ENCODE measurements at places on chromosomes 5 and 9. TPM values are rescaled to one million over a fixed set of nuclear protein-coding genes. Genes with fewer than 3 reads are reported as not detected.
A peak's percentile ranks its signal among the peaks of the same experiment; 100 is the strongest.

GRCh38 chr5:69167493-69167855 lies 524 bp downstream of the CCNB1 start:
- peak overlapping the region; percentile 68 for H3K27ac ChIP-seq
- H3K27me3 ChIP-seq = no peaks in the 10 kb centered on the region
- peaks cover 15% of the 10 kb centered on the region for H3K4me1 ChIP-seq
- H3K36me3 ChIP-seq = no peaks in the 10 kb centered on the region
- DNase-seq = no peak
- H3K4me3 ChIP-seq = peak overlapping the region; percentile 78

ZNF300 gene
- 2.1 TPM for total RNA-seq

- H3K4me3 ChIP-seq = no peak overlapping the region
- H3K27ac ChIP-seq = no peak overlapping the region
- no peaks in the 10 kb centered on the region for H3K27me3 ChIP-seq
- no peak for DNase-seq
Observed at GRCh38 chr5:71969460-71969859, 137.8 kb upstream of the MAP1B start.

DNA sequence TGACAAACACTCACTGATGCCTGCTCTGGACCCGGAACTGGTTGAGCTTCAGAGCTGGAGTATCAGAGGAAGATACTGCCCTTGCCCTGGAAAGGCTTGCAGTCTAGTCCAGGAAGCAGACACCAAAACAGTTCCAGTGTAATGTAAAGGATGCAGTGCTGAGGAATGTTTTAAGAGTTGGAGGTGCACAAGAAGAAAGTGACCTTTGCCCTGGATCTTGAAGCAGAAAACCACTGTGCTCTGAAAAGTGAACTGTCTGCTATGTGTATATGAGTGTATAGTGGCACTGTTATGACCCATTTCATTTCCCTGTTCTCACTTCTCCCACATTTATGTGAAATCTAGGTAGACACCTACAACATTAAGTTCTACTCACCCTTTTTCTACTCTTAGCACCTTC lies 2.1 kb downstream of the ZNF346 start:
- no peaks in the 10 kb centered on the region for H3K27me3 ChIP-seq
- no peak overlapping the region for H3K4me3 ChIP-seq
- H3K27ac ChIP-seq = no peak overlapping the region
- peaks cover 16% of the 10 kb centered on the region for H3K4me1 ChIP-seq
- no peak for DNase-seq
- H3K36me3 ChIP-seq = no peaks in the 10 kb centered on the region

DNA sequence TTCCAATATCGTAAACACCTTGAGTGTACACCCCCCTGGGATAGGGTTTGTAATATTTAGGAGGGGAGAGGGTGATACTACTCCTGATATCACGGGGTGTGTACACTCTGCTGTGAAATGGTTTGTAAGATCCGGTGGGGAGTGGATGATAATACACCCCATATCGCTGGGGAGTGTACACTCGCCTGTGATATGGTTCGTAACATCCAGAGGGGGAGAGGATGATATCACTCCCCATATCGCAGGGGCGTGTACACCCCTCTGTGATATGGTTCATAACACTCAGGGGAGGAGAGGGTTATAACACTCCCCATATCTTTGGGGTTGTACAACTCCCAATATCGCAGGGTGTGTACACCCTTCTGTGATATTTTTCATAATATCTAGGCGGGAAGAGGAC lies 33.8 kb upstream of the SLC25A48 start:
- no peaks in the 10 kb centered on the region for H3K27me3 ChIP-seq
- no peaks in the 10 kb centered on the region for H3K36me3 ChIP-seq
- H3K4me3 ChIP-seq = no peak overlapping the region
- H3K4me1 ChIP-seq = no peaks in the 10 kb centered on the region
- no peak overlapping the region for H3K27ac ChIP-seq

- H3K4me1 ChIP-seq = no peaks in the 10 kb centered on the region
- no peak overlapping the region for H3K4me3 ChIP-seq
- no peak overlapping the region for H3K27ac ChIP-seq
- no peak for DNase-seq
Observed at GRCh38 chr9:124505006-124505900, 1.9 kb downstream of the NR5A1 start.

TLX3 gene
- not detected for total RNA-seq

NR6A1 gene
- 0.78 TPM for total RNA-seq

DMRT3 gene
- not detected for total RNA-seq

DNA sequence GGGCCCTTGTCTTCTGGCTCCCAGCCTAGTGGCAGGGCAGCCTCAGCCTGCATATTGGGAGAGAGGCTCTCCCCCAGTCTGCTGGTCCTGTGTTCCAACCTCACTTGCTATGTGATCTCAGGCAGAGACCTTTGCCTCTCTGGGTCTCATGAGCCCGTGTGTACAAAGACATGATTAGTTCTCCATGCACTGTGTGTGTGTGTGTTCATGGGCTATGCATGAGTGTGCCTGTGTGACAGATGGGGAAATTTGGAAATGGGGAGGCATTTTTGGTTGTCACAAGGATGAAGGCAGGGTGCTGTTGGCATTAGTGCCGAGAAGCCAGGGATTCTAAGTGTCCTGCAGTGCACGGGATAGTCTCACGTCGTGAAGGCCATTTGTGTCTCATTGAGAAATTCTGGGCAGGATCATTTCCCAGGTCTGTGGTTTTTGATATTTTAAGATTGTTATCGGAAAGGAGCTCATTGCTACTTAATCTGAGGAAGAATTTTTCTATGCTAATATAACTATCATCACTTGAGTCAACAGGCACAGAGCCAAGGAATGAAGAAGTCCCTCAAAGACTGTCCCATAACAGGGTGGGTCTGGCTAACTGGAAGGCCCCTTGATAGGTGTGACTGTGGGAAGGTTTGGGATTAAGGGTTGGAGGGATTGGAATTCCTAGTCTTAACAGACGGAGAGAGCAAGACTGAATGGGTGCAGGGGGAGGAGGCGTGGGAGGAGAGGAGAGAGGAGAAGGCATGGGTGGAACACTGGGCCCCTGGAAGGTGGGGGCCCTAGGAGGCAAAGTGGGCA lies 168.5 kb downstream of the RGS3 start:
- H3K27ac ChIP-seq = no peak overlapping the region
- DNase-seq = no peak
- no peaks in the 10 kb centered on the region for H3K36me3 ChIP-seq
- no peak overlapping the region for H3K4me3 ChIP-seq

DNA sequence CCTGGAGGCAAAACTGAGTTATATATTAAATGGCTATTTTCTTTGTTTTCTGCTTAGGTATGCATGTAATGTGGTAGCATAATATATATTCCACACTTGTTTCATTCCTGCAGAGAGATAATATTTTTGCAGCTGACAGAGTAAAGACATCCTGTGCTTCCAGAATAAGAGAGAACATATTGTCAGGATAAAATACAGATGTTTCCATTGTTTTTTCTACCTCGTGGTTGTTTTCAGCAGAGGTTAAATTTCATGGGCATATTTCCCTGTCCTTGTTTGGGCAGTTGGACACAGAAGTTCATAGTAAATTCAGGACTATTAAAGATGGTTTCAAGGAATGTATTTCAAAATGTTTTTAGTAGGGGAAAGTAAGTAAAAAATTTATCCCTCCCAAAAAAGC lies 47.6 kb upstream of the MEGF10 start:
- no peak overlapping the region for H3K27ac ChIP-seq
- H3K4me1 ChIP-seq = no peaks in the 10 kb centered on the region
- H3K27me3 ChIP-seq = no peaks in the 10 kb centered on the region
- H3K36me3 ChIP-seq = no peaks in the 10 kb centered on the region
- no peak overlapping the region for H3K4me3 ChIP-seq

- peak overlapping the region; percentile 44 for H3K4me3 ChIP-seq
- no peaks in the 10 kb centered on the region for H3K27me3 ChIP-seq
- H3K36me3 ChIP-seq = no peaks in the 10 kb centered on the region
- peak; percentile 78 for DNase-seq
- H3K27ac ChIP-seq = peak overlapping the region; percentile 64
Observed at GRCh38 chr5:54646356-54647101, 129.0 kb downstream of the SNX18 start.

- no peaks in the 10 kb centered on the region for H3K4me1 ChIP-seq
- H3K4me3 ChIP-seq = no peak overlapping the region
- no peak for DNase-seq
- H3K27ac ChIP-seq = no peak overlapping the region
- no peaks in the 10 kb centered on the region for H3K27me3 ChIP-seq
Observed at GRCh38 chr5:59437176-59437575, 456.4 kb downstream of the PDE4D start.
